ENCODE measurements at places on chromosomes 6 and 20. TPM values are rescaled to one million over a fixed set of nuclear protein-coding genes. Genes with fewer than 3 reads are reported as not detected.

- no peak for DNase-seq
These were observed 21.5 kb upstream of the TMEM244 start for GRCh38 chr6:129882510-129883023.

The WFDC5 gene
- total RNA-seq: not detected

The PEX6 gene
- 33.5 TPM for total RNA-seq

GRCh38 chr6:15792842-15793241 is 130.0 kb upstream of the DTNBP1 start:
- no peak for DNase-seq

The PDE7B gene
- total RNA-seq: 1.8 TPM

GRCh38 chr20:19096843-19097242 is 115.6 kb upstream of the SLC24A3 start:
- no peak for DNase-seq

The SERPINB1 gene
- 12.0 TPM for total RNA-seq

DNA sequence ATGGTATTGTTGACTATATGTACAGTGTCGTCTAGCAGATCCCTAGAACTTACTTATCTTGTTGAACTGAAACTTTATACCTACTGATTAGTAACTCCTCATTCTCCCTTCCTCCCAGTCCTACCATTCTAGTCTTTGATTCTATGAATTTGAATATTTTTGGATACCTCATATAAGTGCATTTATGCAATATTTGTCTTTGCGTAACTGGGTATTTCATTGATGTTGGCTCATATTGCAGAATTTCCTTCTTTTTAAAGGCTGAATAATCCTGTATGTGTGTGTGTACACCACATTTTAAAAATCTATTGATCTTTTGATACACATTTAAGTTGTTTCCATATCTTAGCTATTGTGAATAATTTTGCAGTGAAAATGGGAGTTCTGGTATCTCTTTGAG is 119.9 kb downstream of the SOX4 start:
- DNase-seq: no peak

DNA sequence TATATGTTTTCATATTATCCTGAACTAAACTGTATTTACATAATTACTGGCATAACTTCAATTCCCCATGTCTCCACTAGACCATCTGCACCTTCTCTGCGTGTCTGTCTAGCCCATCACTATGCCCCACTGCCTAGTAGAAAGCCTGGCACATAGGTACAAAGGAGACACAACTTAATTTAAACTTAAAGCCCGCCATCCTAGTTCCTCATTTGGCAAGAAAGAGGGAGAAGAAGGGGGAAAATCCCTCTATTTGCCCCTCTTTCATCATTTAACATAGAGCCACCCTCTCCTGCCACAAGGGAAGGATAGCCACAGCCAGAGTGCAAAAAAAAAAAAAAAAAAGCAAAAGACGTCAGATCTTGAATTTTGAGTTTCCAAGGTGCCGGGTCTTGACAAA is 1.8 kb downstream of the PKIG start:
- DNase-seq: no peak

GRCh38 chr6:137722749-137723272 is 144.2 kb upstream of the TNFAIP3 start:
- DNase-seq: no peak

The PPP1R14C gene
- 3.3 TPM for total RNA-seq

The MEP1A gene
- not detected for total RNA-seq

DNA sequence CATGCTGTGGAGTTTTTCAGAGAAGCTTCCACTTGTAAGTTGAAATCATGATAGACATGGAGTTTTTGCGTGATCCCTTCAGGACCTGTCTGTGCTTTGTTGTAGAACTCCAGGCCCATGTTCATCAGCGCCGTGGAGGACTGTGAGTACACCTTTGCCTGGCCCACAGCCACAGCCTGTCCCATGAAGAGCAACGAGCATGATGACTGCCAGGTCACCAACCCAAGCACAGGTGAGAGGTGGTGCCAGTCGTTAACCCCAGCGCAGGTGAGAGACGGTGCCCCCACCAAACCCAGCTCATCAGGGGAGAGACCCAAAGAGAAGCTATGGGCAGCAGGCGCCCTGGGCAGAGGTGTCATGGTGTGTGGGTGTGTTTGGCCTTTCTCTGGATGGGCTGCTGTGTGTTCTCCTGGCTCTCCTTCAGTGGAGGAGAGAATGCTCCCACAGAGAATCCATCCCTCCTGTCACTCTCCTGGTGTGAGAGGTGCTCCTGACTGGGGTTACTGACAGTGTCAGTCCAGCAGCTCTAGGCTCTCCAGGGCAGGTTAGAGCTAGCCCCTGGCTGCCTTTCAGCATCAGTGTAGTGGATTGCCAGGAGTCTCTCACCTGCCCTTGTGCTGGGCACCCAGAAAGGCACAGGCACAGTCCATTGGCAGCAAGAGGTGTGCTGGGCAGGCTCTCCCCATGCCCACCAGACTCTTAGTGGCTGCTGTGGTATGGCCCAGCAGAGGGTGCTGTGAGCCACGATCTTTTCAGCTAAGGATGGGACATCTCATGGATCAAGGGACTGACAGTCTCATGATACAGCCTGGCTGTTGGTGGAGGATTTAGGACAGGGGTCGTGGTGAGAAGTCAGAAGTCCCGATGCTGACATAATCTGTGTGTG is 49.6 kb upstream of the SLC22A1 start:
- DNase-seq: no peak

GRCh38 chr6:46969206-46969605 is 47.5 kb upstream of the ADGRF5 start:
- DNase-seq: no peak

The MUC22 gene
- total RNA-seq: not detected

DNA sequence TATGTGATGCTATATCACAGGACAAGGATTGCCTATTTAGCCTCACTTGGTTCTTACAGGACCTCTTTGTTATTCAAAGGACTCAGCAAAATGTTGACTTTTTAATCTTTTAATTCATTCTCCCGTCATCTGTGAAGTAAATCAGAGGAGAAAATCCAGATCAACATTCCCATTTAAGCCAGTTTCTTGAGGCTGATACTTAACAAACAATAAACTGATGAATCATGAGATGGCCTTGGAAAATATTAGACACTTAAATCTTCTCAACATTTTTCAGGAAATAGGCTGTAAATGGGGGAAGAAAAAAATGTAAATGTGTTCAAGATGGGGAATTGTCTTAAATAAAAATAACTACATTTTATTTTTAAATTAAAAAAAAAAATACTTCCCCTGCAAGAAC is 55.9 kb upstream of the UBR2 start:
- no peak for DNase-seq

GRCh38 chr6:148463671-148464070 is 121.0 kb downstream of the SASH1 start:
- no peak for DNase-seq

DNA sequence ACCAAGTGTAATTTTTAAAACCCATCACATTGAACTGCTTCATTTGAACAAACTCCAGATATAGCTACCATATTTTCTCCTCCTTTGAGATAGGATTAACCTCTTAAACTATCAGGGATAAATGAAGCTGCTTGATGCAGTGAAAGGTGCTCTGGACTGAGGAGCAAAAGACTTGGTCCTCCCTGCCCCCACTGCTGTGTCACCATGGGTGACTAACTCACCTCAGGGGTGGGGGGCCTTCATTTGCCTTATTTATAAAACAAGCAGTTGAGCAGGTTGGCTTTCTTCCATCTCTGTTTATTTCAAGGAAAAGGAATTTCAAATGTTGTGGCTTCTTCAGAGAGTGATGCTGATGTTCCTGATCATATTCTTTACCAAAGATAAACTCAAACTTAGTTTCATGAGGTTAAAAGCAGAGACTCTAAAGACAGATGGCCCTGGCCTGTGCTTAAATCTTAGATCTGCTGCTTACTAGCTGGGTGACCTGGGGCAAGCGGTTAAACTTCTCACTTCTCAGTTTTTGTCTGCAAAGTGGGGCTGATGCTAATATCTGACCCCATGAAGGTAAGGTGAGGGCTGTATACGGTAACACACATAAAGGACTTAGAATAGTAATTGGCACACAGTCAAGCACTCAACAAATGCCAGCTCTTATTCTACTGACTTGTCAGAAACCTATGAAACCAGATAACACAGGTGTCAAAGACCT is 50.5 kb downstream of the FHL5 start:
- no peak for DNase-seq

DNA sequence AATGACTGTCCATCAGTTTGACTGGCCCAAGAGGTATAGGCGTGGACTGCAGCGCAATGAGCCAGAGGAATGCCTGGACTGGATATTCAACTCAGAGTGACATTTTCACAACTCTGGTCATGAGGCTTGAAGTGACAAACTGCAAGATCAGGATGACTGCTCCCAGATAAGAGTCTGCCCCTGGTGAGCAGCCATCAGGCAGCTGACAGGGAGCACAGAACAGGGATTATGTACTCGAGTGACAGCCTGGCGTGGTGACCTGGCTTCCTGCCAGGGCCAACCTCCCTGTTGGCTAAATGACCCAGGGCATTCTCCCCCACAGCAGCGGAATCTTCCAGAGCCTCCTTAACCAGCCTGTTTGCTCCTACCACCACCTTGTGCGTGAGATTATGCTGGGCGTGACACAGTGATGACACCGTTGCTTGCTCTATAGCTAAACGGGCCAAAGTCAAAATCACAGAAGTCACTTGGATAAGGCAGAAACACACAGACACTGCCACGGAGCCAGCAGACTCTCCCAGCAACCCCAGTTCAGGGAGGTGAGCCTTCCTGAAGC is 209.1 kb upstream of the JARID2 start:
- DNase-seq: no peak

GRCh38 chr6:136404627-136405419 is 115.2 kb upstream of the BCLAF1 start:
- DNase-seq: no peak

All from MG63 (cell line).